ENCODE measurements at places on chromosomes 5 and 9. TPM values are rescaled to one million over a fixed set of nuclear protein-coding genes. Genes with fewer than 3 reads are reported as not detected.

Gene CYSRT1
- 0.58 TPM for total RNA-seq

Gene TSSK1B
- not detected for total RNA-seq

Gene LHX3
- not detected for total RNA-seq

Gene COL23A1
- 0.20 TPM for total RNA-seq

Gene TEX48
- 0.86 TPM for total RNA-seq

Gene ORM2
- total RNA-seq, result not detected

Gene GNG10
- 25.1 TPM for total RNA-seq

Gene FCHSD1
- total RNA-seq, result 31.1 TPM

Gene RNF183
- not detected for total RNA-seq

- DNase-seq, result no peak
Measured at GRCh38 chr5:66442951-66443445, 153.2 kb upstream of the MAST4 start.

DNA sequence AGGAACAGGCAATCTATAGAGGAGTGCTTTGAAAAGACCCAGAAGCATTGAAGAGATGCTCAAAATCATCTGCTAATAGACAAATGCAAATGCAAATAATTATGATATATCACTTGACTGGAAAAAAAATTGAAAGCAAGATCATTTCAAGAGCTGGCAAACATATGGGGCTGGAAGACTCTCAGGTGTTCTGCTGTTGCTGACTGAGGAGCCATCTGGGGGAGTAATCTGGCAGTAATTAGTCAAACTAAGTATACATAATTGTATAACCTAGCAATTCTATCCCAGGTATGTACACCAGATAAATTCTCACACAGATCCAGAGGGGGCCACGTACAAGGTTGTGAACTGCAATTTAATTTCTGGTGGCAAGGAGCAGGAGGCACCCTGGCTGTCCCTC is 4.6 kb upstream of the HMHB1 start:
- DNase-seq, result no peak

GRCh38 chr9:110599468-110599867 is 19.9 kb upstream of the SVEP1 start:
- DNase-seq, result no peak

GRCh38 chr9:129458663-129459546 is 162.0 kb downstream of the C9orf50 start:
- DNase-seq, result peak; percentile 70

GRCh38 chr5:643351-643801 is 31.2 kb downstream of the CEP72 start:
- no peak for DNase-seq

DNA sequence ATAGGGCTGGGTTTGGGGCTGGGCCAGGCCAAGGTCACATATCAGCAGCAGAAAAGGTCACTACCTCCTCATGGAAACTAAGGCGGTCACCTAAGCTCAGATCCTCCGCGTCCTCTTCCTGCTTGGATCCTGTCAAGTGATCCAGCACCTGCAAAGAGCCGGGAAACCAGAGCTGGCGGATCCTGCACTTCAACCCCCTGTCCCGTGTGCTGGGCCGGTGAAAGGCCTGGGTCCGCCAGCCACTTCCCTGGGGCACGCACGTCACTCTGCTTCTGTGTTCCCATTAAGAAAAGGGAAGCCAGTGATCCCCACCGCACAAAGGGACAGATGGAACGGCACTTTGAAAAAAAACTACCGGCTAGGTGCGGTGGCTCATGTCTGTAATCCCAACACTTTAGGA is 61.3 kb upstream of the STXBP1 start:
- no peak for DNase-seq

- DNase-seq, result no peak
Measured at GRCh38 chr9:93167185-93167584, 16.8 kb upstream of the WNK2 start.

GRCh38 chr5:179862891-179863290 is 4.3 kb upstream of the MRNIP start:
- DNase-seq, result no peak

- DNase-seq, result peak; percentile 58
Measured at GRCh38 chr5:160199410-160199911, 29.8 kb upstream of the FABP6 start.

DNA sequence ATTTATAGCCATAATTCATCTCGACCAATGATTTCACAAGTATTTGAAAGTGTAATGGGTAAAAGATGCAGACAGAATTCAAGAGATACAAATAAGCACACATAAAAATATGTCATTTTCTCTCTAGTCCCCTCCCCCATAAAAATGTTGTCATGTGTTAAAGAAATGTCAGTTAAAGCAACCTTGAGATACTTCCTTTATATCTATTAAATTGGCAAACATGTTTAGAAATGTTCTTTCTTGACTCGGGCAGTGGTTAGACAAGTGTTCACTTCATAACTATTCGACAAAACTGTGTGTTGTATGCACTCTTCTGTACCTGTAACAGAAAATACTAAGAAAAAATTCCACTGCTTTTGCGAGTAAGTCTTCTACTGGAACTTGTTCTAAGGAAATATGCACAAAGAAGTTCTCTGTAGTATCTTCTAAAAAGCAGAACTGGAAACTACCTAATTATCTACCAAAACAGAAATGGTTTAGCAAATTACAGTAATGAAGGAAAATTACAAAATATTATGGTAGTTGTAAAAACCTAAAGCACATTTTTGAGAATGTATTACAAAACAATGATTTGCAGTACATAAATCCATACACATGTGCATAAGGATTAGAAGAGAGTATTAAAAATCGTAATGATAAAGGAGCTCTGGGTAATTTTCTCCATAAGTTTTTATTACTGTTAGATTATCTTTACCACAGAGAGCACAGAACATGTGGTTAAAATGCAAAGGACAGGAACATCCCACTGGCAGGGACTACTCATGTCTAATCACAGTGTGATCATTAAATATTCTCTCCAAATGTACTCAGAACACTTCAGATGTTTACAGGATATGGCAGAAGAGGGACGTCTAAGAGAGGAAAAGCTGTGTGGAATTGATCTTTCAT is 35.9 kb downstream of the FBXW2 start:
- no peak for DNase-seq

- no peak for DNase-seq
Measured at GRCh38 chr5:25358919-25359318, 714.1 kb upstream of the CDH10 start.

DNA sequence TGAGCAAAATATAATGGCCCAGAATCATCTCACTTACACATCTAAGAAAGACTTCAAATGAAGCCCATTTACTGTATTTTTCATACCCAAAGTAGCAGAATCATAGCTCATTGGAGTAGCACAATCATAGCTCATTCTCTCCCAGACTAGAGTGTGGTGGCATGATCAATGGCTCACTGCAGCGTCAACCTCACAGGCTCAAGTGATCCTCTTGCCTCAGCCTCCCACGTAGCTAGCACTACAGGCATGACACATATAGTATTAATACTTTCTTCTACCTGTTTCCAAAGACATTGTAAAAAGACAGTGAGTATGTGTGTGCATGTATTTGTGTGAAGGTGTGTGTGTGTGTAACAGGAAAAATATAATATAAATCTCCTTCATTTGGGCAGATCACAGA is 1247.9 kb upstream of the ACO1 start:
- no peak for DNase-seq

DNA sequence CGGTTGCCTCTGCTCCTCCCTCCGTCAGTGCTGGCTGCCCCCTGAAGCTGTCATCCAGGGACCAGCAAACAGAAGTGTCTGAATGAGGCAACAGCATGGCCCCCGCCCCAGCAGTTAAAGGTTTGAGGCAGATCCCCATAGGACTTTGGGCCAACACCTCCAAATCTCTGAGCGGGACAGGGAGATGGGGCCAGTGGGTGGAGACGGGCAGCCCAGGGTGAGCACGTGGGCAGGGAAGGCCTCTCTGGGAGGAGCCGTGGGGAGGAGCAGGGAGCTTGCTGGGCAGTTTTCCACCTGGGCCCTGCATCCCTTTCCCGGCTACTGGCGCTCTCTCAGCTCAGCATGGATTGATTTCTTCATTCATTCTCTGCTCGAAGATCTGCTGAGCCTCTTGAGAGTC is 39.1 kb upstream of the NOTCH1 start:
- no peak for DNase-seq

GRCh38 chr9:92962846-92963245 is 15.5 kb downstream of the FGD3 start:
- no peak for DNase-seq

DNA sequence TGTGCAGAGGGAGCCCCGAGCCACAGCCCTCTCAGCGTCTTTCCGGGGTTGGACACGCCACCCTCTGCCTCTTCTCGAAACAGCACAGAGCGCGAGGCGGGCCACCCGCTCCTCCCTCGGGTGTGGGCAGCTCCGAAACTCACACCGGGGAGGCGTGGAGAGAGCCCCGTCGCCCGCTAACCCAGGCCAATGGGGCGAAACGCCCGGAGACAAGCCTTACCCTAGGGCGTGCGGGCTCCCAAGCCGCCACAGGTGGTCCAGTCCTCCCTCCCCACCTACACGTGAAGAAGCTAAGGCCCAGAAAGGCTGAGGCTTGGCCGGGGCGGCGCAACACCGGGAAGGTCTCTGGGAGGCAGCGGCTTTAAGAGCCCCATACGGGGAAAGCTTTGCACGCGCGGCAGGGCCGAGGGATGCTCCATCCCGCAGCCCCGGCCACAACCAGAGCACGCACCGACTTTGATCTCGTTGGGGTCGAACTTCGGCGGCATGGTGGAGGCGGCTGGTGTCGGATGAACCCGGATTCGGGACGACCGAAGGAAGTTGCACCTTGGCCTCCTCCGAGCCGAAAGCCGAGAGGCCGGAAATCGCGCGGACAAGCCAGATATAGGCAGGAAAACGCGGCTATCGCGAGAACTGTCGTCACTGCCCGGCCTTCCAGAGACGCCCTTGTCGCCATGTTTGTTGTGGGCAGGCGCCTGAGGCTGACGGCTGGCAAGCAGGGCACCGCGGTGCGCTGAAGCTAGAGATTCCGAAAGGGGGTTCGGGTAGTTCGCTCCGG is at the start of the genes LRSAM1 and RPL12:
LRSAM1 (plus strand) TSS at position 681 of the 778 bp plus-strand sequence. CDS start 3,018 bp downstream, outside the sequence.
RPL12 (minus strand) TSS at position 577 of the 778 bp plus-strand sequence; CDS start at position 488, 89 bp downstream.
- peak; percentile 99 for DNase-seq

GRCh38 chr5:98651715-98652114 is 121.7 kb upstream of the RGMB start:
- DNase-seq, result no peak

All from CD8-positive, alpha-beta memory T cell (primary cell).